NCI-H2171 treated with DMSO at 0.1 percent for 48 hours (cell line): ENCODE measurements at places on chromosomes 12 and 14.

DNA sequence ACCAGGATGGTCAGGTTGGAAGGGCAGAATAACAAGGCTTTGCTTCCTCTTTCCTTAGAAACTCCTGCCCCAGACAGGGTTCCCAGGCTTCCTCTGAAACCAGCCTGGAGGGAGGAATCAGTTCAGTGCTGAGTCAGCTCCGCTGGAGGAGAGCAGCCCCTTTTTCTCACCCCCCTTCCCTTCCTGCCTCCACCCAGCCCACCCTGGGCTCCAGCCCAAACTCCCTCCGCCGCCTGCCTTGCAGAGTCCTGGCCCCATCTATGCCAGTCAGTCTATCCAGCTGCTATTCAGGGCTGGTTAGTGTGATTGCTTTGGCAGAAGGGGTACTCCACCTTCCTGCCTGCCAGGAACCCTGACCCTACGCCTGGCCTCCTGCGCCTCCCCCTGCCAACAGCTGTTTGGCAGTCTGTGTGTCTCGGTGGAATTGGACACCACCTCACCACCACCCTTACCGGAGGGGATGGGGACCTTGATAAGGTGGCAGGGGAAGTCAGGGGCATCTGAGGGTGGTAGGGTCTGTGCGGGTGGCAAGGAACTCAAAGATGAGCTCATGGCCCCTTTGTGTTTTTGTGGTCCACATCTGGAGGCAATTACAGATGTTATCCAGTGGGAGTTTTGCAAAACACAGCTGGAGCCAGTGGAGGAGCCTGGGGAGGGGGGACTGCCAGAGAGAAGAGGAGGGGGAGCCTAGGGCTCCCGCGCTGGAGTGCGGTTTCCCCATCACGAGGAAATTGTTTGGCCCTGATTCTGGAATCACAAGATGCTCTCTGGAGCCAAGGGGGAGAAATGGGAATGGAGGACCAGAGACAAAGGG is 12.2 kb downstream of the MMP14 start:
- peak; percentile 58 for DNase-seq

GRCh38 chr12:23169696-23170013 is 544.7 kb downstream of the ETNK1 start:
- no peak for DNase-seq

- no peak for DNase-seq
These were observed 63.8 kb downstream of the TNFAIP2 start for GRCh38 chr14:103186909-103187586.

DNA sequence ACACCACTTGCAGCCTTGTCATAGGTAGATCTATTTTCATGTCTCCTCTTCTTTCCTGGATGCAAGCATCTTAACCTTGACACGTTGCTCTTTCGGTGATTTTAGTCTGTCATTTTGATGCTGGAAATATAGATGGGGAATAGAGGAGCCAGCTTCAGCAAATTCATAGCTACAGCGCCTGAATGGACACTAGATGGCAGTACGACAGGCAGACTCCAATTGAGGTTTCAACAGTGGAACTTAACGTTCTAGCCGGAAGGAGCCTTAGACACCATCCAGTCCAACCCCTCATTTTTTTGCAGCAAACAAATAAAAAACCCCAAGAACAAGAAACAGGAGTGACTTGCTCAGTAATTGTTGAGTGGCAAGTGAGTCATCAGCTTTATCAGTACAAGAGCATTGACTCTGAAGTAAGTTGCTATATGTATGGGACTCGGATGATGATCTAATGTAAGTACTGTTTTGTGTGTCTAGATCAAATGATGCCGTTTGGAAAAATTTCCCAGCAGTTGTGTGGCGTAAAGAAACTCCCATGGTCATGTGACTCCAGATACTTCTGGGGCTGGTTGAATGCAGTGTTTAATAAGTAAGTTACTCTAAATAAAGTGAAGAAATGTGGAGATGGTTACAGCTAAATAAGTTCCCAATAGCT is 9.0 kb downstream of the DMAC2L start:
- DNase-seq = peak; percentile 94

GRCh38 chr12:94263011-94263811 is 114.8 kb downstream of the PLXNC1 start:
- no peak for DNase-seq

GRCh38 chr14:51547260-51547659 is 104.5 kb upstream of the FRMD6 start:
- no peak for DNase-seq

DNA sequence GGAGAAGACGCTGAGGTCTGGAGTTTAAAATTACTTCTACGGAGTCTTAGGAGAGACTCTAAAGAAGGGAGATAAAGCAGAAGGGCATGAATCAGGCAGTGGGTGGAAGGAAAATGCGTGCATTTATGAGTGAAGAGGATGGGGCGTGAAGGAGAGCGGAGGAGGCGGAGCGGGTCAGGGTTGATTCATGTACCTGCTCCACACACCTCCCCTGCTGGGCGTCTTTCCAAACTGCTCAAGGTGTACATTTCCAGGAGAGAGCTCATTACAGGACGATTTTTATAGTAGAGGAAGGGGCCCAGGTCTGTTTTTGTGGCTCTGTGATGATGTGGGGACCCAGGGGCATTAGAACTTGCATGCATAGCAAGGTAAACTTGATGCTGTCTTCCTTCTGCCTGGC is 65.0 kb upstream of the ASPG start:
- DNase-seq = peak; percentile 4

GRCh38 chr12:65510584-65511050 is 232.1 kb downstream of the MSRB3 start:
- no peak for DNase-seq

DNA sequence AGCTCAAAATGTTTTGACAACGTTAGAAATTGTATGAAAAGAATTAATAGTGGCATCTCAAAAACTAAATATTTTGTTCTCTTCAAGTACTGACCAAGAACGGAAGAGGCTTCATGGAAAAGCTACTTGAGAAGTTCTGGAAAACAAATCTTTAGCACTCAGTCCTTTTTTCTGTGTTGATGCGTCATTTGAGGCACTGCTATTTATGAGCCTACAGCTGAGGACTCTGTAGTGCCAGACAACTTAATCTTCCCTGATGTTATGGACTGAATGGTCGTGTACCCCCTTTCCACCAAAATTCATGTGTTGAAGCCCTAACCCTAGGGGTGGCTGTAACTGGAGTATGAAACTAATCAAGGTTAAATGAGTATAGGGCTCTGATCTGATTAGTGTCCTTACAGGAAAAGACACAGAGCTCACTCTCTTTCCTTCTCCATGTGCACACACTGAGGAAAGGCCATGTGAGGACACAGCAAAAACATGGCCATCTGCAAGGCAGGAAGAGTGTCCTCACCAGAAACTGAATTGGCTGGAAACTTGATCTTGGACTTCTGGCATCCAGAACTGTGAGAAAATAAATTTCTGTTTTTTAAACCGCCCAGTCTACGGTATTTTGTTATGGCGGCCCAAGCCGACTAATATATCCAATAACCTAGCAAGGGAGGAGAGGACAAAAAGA is 337.0 kb upstream of the CLEC14A start:
- DNase-seq = no peak

DNA sequence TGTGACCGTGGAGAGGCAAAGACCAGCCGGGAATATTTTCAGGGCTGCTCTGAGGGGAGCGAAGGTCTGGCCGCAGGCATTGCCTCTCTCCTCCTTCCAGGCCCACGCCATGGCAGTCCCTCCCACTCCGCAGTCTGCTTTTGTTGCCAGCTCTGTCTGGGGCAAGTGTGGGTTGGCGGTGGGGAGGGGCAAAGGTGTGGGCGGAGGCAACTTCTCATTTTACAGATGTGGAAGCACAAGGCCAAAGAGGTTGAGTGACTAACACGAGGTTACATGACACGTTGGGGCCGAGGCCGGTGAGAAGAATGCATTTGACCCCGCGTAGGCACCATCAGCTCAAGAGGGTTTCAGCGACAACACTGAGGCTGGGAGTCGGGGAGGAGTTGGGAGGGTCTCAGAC is 6.1 kb upstream of the FAIM2 start:
- no peak for DNase-seq

GRCh38 chr14:87343652-87344051 is 649.3 kb downstream of the GALC start:
- DNase-seq = no peak

- DNase-seq = no peak
These were observed 409.1 kb downstream of the NPAS3 start for GRCh38 chr14:33347796-33348195.

DNA sequence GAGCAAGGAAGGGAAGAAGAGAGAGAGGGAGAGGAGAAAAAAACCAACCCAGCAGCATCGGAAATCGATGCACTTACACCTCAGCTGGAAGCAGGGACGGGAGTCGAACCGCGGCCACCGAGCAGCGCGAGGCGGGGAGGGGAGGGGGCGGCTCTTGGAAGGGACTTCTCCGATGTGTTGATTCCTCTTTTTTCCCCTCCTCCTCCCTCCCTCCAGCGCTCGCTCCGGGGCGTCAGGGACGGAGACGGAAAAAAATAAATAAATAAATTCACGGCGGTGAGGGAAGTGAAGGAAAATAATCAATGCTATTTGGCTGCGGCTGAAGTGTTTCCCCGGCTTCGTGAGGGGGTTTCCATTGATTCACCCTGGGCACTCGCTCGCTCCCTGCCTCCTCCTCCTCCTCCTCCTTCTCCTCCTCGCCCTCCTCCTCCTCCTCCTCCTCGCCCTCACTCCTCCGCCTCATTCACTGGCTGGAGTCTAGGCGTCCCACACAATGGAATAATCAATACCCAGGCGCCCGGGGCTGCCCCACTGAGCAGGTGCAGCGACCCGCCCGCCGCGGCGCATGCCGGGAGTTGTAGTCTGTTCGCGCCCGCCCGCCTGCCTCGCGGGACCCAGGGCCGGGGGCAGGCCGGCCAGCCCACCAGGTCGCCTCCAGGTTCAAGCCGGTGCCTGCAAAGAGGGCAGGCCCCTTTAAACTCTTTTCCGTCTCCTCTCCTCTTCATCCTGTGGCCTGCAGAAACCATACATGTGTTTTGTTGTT is at the start of gene ZFHX2:
ZFHX2 (minus strand) TSS at position 500 of the 763 bp plus-strand sequence. CDS start 16,440 bp downstream, outside the sequence.
- peak; percentile 97 for DNase-seq

- DNase-seq = no peak
These were observed 280.0 kb downstream of the DPF3 start for GRCh38 chr14:72613975-72614319.

GRCh38 chr12:50918584-50919316 is 33.6 kb upstream of the HIGD1C start:
- DNase-seq = no peak

- no peak for DNase-seq
These were observed 388.6 kb upstream of the TMPO start for GRCh38 chr12:98126637-98127335.
